ENCODE measurements at places on chromosomes 7 and 10.

DNA sequence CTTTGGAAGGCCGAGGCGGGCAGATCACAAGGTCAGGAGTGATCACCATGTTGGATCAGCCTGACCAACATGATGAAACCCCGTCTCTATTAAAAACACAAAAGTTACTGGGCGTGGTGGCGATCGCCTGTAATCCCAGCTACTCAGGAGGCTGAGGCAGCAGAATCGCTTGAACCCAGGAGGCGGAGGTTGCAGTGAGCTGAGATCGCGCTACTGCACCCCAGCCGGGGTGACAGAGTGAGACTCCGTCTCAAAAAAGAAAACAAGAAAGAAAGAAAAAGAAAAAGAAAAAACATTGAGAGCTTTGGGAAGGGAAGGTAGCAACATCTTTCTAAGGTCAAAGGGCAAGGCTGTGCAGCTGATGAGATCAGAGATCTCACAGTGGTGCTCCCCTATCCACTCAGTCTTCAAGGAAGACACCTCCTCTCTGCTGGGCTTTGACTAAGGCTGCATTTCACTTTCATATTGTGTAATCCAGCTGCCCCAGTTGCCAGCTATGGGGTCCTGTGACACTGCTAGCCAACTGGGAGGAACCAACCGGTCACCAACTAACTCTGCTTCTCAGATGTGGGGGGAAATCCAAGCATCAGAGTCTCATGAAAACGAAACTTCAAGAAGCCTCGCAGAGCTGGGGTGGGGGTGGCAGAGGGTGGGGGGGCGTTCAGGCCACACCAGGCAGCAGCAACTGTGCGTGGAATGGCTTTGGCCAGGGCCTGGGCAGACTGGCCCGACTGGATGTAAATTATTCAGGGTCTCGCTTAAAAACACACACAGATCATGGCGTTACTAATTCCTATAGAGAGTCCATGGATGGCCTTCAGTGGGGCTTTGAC lies 1.5 kb downstream of the IL15RA start:
- peak; percentile 45 for DNase-seq

- no peak for DNase-seq
Observed at GRCh38 chr10:44636625-44637024, 251.7 kb upstream of the CXCL12 start.

DNA sequence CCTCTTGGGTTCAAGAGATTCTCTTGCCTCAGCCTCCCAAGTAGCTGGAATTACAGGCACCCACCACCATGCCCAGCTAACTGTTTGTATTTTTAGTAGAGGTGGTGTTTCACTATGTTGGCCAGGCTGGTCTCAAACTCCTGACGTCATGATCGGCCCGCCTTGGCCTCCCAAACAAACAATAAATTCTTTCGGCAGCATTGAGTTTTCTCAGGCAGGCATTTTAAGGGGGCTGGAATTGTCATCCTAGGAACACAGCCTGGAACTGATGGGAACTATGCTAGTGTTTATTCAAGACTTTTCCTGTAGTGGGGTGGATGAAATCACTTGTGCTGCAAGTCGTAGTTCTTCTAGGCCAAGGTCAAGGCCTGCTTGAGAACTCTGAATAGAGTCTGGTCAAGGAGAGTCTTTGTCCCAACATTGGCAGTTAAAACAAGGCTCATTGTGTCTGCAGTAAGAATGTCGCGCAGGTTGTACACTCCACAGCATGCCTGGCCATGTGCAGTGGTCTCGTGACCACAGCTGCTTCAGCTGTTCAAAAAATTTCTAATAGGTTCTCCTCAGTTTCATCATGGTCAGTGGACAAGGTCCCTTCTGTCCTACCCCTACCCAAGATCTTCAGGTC lies 92.8 kb downstream of the HECW1 start:
- no peak for DNase-seq

- no peak for DNase-seq
Observed at GRCh38 chr10:20740120-20740519, 157.0 kb downstream of the NEBL start.

- no peak for DNase-seq
Observed at GRCh38 chr10:48526011-48526821, 78.7 kb downstream of the ARHGAP22 start.

DNA sequence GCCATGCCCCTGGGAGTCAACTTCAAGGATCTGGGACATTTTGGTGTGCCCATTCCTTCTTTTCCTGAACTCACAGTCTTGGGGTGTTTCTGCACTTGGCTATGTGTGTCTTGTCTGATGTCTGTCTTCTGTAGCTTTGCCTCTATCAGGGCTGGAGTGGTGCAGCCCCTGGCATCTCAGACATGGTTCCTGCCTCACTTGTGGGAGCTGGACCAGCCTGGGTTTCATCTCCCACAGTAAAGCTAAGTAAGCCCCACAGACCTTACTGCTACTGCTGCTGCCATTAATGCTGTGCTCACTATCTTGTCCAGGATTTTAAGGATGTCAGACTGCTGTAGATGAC lies 59.0 kb downstream of the ADCYAP1R1 start:
- DNase-seq, result no peak

DNA sequence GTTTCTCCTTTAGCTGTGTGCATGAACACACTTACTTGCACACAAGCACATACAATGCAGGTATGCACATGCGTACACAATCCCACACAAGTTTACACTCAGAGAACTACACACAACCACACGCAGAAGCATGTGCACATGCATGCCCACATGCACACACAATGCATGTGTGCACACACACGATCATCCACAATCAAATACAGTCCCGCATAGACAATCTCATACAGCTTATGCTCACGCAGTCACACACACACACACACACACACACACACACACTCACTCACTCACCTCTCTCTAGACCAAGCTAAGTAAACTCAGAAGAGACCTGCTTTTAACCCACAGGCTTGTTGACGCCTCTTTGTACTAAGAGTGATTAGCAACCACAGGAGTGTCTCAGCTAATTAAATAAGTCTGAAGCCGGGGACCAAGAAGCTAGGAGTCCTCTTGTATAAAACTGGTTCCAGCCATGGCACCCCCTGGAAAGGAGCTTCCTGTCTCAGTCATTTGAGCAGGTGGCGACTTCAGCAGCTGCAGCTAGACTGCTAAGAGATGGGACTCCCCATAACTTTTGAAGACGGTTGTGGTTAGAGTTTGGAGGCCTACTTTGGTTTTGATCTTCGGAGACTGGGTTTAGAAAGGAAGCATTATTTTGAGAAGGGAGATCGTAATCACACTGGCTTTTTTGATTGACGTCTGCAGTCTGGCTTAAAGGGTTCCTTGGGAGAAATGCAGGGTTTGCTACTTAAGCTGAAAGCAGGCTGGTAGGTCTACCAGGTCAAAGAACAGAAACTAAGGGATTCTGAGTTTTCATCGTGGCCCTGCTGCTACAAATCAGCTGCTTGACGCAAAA lies 82.3 kb upstream of the ADRB1 start:
- peak; percentile 21 for DNase-seq

DNA sequence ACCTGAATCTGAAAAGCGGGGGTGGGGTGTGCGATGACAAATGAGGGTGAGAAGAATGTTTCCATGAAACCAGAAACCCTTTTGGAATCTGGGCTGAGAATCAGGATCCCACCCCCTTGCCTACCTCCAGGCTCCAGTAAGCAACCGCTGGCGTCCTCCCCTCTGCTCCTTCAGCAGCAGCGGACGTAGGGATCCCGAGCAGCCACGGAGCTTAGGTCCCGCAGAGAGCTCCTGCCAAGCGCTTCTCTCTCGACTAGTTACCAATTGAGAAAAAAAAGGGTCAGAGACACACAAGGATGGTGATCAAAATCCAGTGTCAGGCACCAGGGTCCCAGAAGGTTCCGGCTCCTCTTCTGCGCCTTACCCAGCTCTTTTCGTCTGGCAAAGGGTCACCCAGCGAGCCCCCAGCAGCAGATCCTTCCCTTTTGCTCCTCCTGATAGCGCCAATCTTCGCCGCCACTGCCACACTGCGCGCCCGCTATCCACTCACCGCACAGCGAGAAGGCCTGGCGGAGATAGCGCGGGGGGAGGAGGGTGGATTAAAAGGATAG lies 733.5 kb downstream of the ZWINT start:
- DNase-seq, result no peak

- DNase-seq, result no peak
Observed at GRCh38 chr10:14603534-14604102, 171.1 kb downstream of the FAM107B start.

GRCh38 chr10:26448706-26449435 lies 10.7 kb downstream of the APBB1IP start:
- peak; percentile 33 for DNase-seq

DNA sequence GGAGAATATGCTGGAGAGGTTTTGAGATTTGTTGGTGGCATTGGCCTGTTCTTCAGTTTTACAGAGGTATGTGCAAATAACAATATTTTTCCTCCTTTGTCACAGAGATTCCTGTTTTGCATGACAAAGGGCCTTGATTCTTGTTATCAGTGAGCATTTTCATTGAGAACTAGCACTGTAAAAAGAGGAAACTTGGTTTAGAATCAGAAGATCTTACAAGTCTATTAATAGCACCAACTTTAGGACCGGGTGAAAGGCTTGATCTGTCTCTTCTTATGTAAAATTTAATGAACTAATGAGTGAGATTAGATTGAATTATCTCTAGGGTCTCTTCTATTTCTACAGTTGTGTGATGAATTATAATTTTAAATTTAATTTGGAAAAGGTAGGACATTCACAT lies 25.5 kb downstream of the TSPAN13 start:
- DNase-seq, result no peak

DNA sequence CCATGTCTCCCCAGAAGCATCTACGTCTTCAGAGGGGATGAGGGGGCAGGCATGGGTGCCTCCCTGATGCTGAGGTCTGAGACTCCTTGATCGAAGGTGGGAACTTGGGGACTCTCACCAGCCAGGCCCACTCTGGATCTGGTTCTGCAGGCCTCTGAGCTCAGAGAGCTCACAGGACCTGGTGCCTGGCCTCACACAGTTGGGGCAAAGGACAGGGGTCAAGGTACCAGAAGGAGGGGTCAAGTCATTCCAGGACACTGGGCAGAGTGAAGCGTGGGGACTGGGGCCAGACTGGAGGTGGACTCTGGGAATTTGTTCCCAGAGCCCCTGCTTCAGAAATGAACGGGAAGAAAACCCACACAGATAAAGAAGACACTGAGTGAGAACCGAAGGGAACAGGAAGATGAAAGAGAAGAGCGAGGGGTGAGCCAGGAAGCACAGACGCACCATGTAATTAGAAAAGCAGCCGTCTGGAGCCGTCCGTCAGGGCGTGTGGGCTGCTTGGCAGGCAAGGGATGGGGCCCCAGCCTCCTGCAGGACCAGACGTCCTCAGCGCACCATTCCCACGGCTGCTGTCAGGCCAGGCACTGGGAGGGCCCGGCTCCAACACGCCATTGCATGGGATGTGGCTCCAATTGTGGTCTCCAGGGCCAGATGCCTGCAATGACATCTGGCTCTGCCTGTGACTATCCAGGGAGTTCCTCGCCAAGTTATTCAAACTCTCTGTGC lies 47.7 kb downstream of the ZCCHC24 start:
- no peak for DNase-seq

DNA sequence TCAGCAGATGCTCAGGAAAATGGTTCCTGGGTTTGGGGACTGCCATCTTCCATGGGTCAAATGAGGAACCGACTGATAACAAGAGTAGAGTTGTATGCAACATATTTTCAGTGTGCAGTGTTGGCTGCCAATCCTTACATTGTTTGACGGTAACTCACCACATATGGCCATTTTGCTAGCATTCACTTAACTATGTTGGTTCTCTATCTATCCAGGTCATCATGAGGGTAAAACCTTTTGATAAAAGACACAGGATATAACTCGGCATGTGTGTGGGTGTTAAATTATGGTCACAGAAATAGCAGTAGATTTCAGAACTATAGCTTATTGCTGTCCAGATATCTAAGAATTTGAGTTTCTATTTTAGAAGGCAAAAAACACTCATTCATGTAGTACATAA lies 140.7 kb upstream of the AOAH start:
- DNase-seq, result no peak

GRCh38 chr10:93854975-93855374 lies 38.8 kb upstream of the SLC35G1 start:
- DNase-seq, result no peak

DNA sequence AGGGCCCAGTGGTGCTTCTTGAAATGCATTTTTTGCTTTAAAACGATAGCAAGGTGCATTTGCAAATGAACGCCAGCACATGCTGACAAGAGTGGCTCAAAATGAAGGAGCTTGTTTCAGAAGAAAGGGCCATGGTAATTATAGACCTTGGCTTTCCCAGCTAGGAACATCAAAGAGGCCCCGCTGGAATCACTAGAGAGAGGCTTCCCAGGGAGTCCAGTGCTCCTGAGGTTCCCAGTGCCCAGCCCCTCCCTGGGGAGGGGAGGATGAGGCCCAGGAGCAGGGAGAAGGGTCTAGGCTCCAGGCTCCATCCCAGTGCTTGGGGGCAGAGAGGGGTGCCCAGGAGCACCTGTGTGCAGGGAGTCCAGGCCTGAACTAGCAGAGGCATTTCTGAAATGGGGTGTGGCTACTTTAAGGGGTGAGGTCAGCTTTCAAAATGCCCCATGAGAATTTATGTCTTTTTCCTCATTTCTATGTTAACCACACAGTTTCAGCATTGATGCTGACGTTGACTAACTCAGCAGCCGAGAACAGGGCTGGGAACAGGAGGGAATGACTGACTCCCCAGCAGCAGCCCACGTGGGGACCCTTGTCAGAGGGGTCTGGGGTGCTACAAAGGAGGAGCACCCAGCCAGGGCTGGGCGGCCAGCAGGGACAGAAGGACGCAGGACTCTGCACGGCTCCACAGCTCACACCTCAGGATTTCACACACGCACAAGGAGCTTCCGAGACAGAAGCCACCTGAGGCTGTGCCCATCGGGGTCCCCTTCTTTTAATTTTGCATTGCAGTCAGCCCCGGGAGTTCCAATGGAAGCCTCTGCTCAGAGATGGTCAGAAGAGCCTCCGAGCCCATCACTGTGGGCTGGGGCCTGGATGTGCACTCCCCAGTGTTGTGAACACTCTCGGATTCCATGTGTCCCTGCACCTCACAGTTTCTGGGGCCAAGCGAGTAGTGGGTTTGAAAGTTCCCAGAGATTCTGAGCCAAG lies 570.2 kb downstream of the PTPRN2 start:
- DNase-seq, result no peak

DNA sequence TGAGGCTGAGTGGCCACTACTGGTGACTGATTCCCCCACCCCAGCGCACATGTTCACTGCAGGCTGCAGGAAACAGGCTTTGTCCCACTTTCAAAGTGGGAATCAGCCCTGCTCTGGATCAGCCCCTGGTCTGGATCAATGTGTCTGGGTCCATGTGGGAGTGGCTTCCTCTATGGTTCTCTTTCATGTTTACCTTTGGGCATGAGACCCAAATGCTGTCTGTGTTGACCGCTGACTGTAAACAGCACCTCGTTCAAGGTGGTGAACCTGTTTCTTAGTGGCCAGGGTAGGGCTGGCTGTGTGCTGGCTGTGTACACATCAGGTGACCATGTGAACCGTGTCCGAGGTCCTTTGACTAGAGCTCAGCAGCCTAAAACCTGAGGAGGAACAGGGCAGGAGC lies 121.8 kb downstream of the CAMK1D start:
- DNase-seq, result no peak

Data from stimulated activated CD4-positive, alpha-beta T cell treated with anti-CD3 and anti-CD28 coated beads, Interleukin-2, amount 100 ng/mL, for 48 hours (primary cell).